ENCODE measurements at places on chromosomes 11 and 22.

- peak; percentile 68 for DNase-seq
Measured at GRCh38 chr22:44664149-44664548, 37.9 kb upstream of the PRR5 start.

DNA sequence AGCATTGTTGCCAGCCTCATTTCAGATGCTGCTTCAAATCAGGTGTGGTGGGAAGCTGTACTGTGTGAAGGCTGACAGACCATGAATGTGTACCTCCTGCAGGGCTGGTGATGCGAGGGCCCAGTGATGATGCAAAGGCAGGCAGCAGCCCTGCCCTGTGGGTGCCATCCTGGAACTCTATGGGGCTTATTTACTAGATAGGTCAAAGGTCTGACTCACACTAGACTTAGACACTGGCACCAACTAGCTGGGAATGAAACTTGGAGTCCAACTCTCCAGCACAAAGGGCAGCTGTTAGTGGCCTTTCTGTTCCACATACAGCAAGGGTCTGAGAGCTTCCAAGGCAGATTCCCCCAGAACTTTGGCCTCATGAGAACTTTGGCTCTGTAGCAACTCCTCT, 138.4 kb downstream of the TTC17 start:
- no peak for DNase-seq

- no peak for DNase-seq
Measured at GRCh38 chr11:45926001-45926401, 3.5 kb downstream of the LARGE2 start.

DNA sequence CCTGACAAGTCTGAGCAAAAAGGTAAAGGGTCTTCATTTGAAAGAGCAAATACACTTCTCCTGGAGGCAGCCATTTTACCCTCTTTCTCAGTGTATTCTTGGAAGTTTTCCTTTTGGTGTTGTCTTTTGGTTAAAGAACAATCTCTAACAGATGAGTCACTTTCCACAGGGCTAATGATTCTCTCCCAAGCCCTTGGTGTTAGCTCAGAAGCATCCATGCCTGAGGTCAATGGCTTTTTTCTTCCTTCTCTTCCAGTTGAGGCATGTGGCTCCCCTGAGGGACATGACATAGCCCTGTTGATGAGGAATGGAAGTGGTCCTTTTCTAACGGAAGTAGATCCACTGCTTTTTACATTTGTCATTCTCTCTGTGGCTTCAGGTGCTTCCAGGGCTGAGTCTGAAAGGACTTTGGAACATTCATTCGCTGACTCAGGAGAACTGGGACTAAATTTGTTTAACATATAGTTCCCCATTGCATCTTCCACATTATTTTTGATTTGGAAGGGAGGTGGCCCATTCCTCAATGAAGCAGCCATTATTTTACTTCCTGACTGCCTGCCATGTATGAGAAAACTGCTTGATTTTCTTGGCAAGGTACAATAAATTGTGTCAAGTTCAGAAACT, 13.8 kb upstream of the POGLUT3 start:
- peak; percentile 89 for DNase-seq

- no peak for DNase-seq
Measured at GRCh38 chr22:31776231-31776630, 22.4 kb downstream of the DEPDC5 start.

DNA sequence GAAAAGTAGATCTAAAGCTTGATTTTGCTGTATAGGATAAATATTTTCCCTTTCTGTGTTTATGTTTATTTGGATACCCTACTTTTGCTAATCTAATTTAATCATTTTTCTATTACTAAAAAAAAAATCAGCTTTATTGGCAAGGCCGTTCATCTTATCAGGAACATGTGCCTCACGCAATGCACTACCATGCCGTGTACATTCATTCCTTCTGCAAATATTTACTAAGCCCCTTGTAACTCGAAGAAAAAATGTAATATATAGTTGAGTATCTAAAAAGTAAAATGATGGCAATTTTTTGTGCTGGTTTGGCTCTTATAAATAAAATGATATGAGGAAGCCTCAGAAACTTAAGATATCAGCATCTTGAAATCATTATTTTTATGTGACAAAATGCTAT, 8.9 kb downstream of the UVRAG start:
- no peak for DNase-seq
